ENCODE measurements at places on chromosomes 4 and X. TPM values are rescaled to one million over a fixed set of nuclear protein-coding genes. Genes with fewer than 3 reads are reported as not detected.
A peak's percentile ranks its signal among the peaks of the same experiment; 100 is the strongest.

GRCh38 chr4:154564311-154564710, 1.5 kb downstream of the FGB start:
- H3K4me3 ChIP-seq = no peak overlapping the region
- peaks cover 18% of the 10 kb centered on the region for H3K27me3 ChIP-seq
- H3K4me1 ChIP-seq = peaks cover 10% of the 10 kb centered on the region

DNA sequence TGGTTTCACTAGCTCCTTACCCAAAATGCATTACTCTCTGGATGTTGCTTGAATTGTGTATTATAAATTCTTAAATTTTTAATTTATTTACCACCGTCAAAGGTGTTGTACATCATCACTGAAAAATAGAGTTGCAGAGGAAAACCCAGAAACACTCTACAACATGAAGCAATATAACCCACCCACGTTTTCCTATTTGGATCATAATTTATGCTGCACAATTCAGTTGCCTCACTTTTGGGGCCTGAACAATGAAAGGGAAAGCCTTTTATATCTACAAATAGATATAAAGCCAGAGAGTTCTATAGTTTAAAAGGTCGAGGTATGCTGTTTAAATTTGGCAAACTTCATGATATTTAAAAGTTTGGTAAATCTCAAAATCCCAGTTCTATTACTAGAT, 115.4 kb downstream of the MGST2 start:
- H3K27ac ChIP-seq = no peak overlapping the region
- no peak overlapping the region for H3K4me3 ChIP-seq
- H3K36me3 ChIP-seq = no peaks in the 10 kb centered on the region
- peaks cover 4% of the 10 kb centered on the region for H3K27me3 ChIP-seq
- H3K4me1 ChIP-seq = no peaks in the 10 kb centered on the region

DNA sequence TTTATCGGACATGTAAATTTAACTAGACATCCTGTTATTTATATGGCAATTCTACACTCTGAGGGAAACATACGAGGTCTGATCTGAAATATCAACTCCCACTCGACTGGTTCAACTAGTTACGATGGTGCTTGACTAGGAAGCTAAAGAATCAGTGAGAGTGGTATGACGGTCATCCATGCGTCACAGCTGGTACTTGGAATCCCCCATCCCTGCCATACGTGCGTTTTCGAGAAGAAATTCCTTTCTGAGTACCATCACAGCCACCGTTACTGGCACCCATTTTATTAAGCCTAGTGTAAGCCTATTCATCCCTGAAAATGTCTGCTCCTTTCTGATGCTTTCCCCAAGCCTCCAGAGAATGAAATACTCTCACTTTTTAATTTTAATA, 695 bp upstream of the PIGA start:
- H3K4me1 ChIP-seq = peaks cover 16% of the 10 kb centered on the region
- H3K27ac ChIP-seq = peak overlapping the region; percentile 94
- H3K36me3 ChIP-seq = no peaks in the 10 kb centered on the region
- DNase-seq = peak; percentile 31
- peak overlapping the region; percentile 92 for H3K4me3 ChIP-seq
- H3K27me3 ChIP-seq = peaks cover 12% of the 10 kb centered on the region

DNA sequence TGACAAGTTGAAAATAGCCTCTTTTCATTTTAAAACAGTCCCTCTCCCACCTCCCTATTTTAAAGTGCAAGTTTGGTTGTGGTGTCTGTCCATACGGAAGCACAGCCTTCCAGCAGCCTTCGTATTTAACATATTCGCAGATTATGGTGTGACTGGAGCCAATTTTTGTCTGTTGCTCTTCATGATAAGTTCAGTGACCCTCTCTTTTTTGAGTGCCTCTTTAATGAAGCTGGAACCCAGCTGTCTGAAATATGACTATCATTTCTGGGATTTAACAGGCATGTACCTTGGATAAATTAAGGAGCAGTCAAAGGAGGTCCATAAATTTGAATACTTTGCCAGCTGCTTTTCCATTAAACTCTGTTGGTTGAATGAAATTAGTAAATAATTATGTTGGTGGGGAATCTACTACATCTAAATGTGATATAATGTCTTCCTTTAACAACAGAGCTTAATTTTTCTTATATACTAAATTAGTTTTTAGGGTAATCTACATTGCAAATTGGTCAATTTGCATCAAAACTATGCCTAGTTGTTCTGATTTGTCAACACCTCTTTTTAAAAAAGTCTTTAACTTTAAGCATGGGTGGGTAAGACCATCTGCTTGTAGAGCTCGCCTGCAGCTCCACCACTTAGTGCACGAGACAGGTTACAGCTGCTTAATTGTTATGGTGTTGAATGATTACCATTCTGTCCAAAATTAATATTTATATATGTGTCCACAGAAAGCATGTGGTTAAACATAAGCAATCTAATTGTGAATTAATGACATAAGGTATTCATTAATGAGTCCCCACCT, 216.6 kb downstream of the DCTD start:
- no peak overlapping the region for H3K27ac ChIP-seq
- no peaks in the 10 kb centered on the region for H3K36me3 ChIP-seq
- no peak overlapping the region for H3K4me3 ChIP-seq
- DNase-seq = no peak
- no peaks in the 10 kb centered on the region for H3K4me1 ChIP-seq
- peaks cover 11% of the 10 kb centered on the region for H3K27me3 ChIP-seq

- H3K27ac ChIP-seq = no peak overlapping the region
- H3K36me3 ChIP-seq = no peaks in the 10 kb centered on the region
- H3K4me3 ChIP-seq = no peak overlapping the region
- H3K4me1 ChIP-seq = no peaks in the 10 kb centered on the region
These were observed 327.8 kb upstream of the CXorf51B start for GRCh38 chrX:146481735-146482134.

- H3K4me3 ChIP-seq = no peak overlapping the region
- H3K27me3 ChIP-seq = peaks cover 9% of the 10 kb centered on the region
- H3K4me1 ChIP-seq = no peaks in the 10 kb centered on the region
These were observed 435.8 kb downstream of the SPRY1 start for GRCh38 chr4:123832173-123833026.

DNA sequence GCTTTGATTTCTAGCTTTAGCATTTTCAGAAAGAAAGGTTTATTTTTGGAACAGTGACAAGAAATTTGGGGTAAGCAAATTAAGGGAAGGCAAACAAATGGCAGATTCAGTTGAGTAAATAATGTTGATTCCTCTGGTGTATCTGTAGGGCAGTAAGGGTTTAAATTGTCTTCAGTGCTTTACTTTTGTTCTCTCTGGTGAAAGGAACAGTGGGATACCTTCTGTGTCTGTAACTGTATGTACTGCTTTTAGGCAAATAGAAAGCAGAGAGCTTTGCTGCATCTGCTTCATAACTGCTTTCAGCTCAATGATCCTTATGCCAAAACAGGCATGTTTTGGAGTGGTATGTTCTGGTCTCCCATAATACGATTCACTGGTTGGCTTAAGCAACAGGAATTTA, 932.1 kb upstream of the SLIT2 start:
- no peak overlapping the region for H3K4me3 ChIP-seq
- no peak for DNase-seq
- H3K27me3 ChIP-seq = no peaks in the 10 kb centered on the region
- no peak overlapping the region for H3K27ac ChIP-seq
- no peaks in the 10 kb centered on the region for H3K4me1 ChIP-seq

DNA sequence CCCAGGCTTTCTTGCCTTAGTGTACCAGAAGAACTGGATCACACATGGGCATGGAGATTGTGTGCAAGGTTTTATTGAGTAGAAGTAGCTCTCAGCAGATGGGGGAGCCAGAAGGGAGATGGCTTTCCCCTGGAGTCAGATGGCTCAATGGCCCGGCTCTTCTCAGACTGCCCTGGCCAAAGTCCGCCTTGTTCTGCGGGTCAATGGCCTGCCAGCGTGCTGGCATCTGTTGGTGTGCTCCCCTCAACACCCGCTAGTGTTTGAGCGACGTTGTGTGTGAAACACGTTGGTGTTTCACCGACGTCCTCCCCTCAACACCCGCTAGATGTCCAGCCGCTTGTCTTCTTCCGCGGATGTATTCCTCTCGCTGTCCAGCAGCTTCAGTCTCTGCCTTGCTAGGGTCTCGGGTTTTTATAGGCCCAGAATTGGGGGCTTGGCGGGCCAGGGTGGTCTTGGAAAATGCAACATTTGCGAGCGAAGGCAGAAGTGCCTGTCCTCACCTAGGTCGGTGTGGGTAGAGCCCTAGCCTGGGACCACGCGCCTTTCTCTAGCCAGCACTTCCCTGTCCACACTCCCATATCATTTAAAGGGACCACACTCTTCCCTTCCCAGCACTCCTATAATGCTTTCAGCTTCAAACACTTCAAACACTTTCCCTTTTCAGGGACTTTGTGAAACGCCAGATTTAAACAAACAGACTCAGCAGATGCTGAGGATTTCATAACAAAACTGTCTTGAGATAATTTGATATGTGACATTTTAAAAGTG, 21.1 kb upstream of the PRKG2 start:
- H3K27me3 ChIP-seq = peaks cover 8% of the 10 kb centered on the region
- peaks cover 2% of the 10 kb centered on the region for H3K36me3 ChIP-seq
- no peak for DNase-seq

DNA sequence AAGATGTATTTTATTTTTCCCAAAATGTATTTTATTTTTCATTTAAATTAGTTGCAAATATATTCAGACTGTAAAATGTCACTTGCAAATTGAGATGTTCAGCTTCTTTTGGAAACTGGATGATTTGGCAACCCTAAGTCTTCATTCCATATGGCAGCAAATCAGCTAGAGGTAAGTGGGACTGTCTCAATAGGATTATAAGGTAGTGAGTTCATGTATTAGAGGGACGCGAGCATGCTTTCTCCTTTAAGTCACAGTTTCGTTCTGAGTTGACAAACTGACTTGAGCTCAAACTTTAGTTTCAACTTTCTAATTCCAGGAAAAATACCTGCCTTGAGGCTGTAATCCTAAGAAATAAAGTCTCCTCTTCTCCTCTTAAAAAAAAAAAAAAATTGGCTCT, 44.2 kb upstream of the TMEM131L start:
- H3K27me3 ChIP-seq = no peaks in the 10 kb centered on the region
- DNase-seq = no peak
- H3K4me3 ChIP-seq = no peak overlapping the region
- H3K36me3 ChIP-seq = no peaks in the 10 kb centered on the region
- peaks cover 13% of the 10 kb centered on the region for H3K4me1 ChIP-seq
- H3K27ac ChIP-seq = no peak overlapping the region

DNA sequence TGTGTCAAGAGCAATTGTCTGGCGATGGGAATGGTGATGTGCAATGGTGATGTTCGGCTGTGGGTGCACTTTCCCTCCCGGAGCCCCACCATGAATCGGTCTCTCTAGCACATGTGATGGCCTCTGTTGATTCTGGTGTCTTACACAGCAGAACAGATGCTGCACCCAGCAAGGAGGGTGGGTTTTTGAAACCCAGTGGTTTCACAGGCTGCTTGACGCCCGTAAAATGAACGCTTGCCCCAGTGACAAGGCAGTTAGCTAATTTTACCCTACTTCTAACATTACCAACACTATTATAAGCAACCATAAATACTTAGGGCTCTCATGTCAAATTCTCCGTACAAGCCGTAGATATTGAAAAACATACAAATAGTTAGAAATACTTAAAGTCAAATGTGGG, 5.9 kb upstream of the ANOS1 start:
- H3K36me3 ChIP-seq = no peaks in the 10 kb centered on the region
- no peak overlapping the region for H3K4me3 ChIP-seq
- H3K27ac ChIP-seq = no peak overlapping the region
- peaks cover 8% of the 10 kb centered on the region for H3K27me3 ChIP-seq

GRCh38 chrX:360496-361150, 26.1 kb downstream of the PPP2R3B start:
- DNase-seq = no peak
- H3K27ac ChIP-seq = no peak overlapping the region
- peaks cover 14% of the 10 kb centered on the region for H3K4me1 ChIP-seq
- H3K4me3 ChIP-seq = no peak overlapping the region
- H3K27me3 ChIP-seq = no peaks in the 10 kb centered on the region
- peaks cover 10% of the 10 kb centered on the region for H3K36me3 ChIP-seq

DNA sequence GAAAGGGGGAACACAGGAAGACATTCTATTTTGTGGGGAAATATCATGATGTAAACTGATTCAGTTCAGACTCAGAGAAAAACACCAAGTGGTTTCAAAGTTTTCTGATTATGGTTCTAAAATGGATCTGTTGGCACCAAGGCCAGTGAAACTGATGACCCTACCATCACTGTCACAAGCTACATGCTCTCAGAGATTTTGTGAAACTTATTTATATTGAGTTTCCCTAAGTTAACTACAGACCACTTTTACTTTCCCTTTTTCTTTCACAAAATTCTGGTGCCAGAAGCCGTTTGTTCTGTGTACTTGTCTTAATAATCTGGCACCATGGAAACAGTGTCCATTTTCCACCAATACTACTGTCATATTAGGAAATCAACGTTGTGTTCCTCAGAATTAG, 43.4 kb upstream of the CABS1 start:
- no peak overlapping the region for H3K27ac ChIP-seq
- no peak overlapping the region for H3K4me3 ChIP-seq
- no peaks in the 10 kb centered on the region for H3K27me3 ChIP-seq
- no peak for DNase-seq
- no peaks in the 10 kb centered on the region for H3K36me3 ChIP-seq

DNA sequence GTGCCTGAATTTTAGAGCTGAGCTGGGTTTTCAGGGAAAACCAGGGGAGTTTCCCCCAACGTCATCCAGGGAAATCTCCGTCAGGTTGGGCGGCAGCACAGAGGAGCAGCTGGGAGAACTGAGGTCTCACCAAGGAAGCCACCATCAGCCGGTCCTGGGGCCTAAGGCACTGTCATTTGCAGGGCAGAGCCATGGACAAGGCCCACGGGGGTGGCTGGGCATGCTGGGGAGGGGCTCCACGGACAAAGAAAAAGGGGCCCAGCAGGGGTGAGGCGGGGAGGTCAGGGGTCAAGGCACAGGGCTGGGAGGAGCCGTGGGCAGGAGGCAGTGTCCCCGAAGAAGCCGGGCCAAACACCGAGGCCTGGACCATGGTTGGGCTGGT, 109.8 kb downstream of the HMX1 start:
- H3K27ac ChIP-seq = no peak overlapping the region
- H3K4me1 ChIP-seq = no peaks in the 10 kb centered on the region
- DNase-seq = no peak
- H3K36me3 ChIP-seq = no peaks in the 10 kb centered on the region
- peaks cover 6% of the 10 kb centered on the region for H3K27me3 ChIP-seq

VEGFC gene
- not detected for total RNA-seq

PGRMC2 gene
- total RNA-seq = 32.4 TPM

IGSF1 gene
- not detected for total RNA-seq

NAA11 gene
- total RNA-seq = not detected

RAB39B gene
- 7.1 TPM for total RNA-seq

SHROOM4 gene
- 0.02 TPM for total RNA-seq

MAGEE1 gene
- 9.1 TPM for total RNA-seq

ADH1A gene
- total RNA-seq = not detected

TREX2 gene
- total RNA-seq = 3.3 TPM

MBNL3 gene
- 32.5 TPM for total RNA-seq

DKC1 gene
- 60.7 TPM for total RNA-seq
